ENCODE measurements at places on chromosomes 12 and 14. TPM values are rescaled to one million over a fixed set of nuclear protein-coding genes. Genes with fewer than 3 reads are reported as not detected.
A peak's percentile ranks its signal among the peaks of the same experiment; 100 is the strongest.

DNA sequence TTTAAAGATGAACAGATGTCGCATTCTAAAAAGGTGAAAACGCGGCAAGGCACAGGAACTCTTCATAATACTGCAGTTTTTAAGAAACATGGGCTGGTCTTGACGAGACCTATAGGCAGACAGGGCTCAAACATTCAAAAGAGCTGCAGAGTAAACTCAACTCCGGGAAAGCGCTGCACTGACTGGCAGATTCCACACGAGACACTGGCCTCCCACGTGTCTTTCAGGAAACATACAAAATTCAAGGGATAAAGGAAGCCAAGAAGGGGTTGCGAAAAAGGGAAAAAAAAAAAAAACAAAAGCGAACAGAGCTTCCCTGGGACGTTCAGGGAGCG is 614 bp upstream of the ARF6 start:
- peak overlapping the region; percentile 95 for H3K4me3 ChIP-seq
- H3K27me3 ChIP-seq, result peaks cover 11% of the 10 kb centered on the region
- DNase-seq, result peak; percentile 82
- H3K4me1 ChIP-seq, result peaks cover 24% of the 10 kb centered on the region
- peaks cover 39% of the 10 kb centered on the region for H3K36me3 ChIP-seq

GRCh38 chr14:105711841-105712460 is 185.6 kb downstream of the TMEM121 start:
- no peaks in the 10 kb centered on the region for H3K27me3 ChIP-seq
- no peak for DNase-seq
- no peak overlapping the region for H3K27ac ChIP-seq
- H3K4me1 ChIP-seq, result no peaks in the 10 kb centered on the region
- no peak overlapping the region for H3K4me3 ChIP-seq
- H3K36me3 ChIP-seq, result no peaks in the 10 kb centered on the region

DNA sequence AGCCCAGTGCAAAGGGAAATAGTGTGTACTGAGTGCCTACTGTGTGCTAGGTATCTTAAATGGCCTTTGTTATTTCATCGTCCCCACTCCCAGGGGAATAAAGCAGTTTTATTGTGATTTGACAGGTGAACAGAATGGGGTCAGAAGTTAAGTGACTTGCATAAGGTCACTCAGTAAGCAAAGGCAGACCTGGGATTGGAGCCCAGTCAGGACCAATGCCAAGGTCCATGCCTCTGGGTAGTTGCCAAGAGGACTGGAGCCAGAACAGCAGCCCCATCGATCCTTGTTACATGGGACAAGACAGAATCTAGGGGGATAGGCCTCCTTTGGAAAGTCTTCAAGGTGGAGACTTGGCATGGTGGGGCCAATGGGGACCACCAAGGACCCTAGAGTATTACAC is 227.4 kb upstream of the PWP1 start:
- no peak overlapping the region for H3K4me3 ChIP-seq
- H3K27me3 ChIP-seq, result no peaks in the 10 kb centered on the region
- no peak overlapping the region for H3K27ac ChIP-seq
- H3K36me3 ChIP-seq, result no peaks in the 10 kb centered on the region

DNA sequence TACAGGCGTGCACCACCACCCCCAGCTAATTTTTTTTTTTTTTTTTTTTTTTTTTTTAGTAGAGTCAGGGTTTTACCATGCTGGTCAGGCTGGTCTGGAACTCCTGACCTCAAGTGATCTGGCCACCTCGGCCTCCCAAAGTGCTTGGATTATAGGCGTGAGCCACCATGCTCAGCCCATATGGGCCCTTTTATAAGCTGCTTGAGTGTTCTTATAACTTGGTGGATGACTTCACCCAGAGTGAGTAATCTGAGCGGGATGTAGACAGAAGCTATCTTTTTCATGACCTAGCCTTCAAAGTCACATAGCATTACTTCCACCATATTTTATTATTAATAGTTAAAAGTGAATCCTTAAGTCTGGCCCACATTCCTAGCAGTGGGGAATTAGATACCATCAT is 16.4 kb downstream of the BBOF1 start:
- H3K4me1 ChIP-seq, result no peaks in the 10 kb centered on the region
- H3K36me3 ChIP-seq, result no peaks in the 10 kb centered on the region
- H3K27me3 ChIP-seq, result no peaks in the 10 kb centered on the region
- H3K27ac ChIP-seq, result no peak overlapping the region

DNA sequence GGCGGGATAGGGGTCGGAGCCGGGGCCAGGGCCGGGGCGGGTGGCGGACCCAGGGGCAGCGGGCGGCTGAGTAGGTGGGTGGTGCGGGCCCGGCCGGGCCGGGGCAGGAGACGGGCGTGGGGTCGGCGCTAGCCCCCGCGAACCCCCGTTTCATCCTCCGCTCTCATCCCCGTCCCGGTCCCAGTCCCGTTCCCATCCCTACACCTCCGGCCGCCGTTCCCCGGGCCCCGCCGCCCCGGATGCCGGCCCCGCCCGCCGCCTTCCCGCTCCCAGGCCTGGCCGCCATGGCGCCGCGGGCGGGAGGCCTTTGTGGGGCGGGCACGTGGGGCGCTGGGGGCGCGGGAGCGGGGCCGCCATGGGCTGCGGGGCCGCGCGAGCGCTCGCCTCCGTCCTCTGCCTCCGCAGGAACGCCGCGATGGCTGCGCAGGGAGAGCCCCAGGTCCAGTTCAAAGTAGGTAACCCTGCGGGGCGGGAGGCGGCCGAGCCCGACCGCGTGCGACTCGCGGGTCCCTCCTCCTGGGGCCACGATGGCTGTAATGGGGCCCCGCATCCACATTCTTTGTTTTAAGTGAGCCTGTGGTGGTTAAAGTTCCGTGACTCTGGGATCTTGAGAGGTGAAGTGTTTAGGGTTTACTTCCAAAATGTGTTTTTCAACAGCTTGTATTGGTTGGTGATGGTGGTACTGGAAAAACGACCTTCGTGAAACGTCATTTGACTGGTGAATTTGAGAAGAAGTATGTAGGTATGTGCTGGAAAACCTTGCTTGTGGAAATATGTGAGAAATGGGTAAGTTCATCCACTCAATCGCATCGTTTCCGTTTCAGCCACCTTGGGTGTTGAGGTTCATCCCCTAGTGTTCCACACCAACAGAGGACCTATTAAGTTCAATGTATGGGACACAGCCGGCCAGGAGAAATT is 572 bp downstream of the RAN start:
- peaks cover 46% of the 10 kb centered on the region for H3K4me1 ChIP-seq
- peak overlapping the region; percentile 94 for H3K4me3 ChIP-seq
- peaks cover 1% of the 10 kb centered on the region for H3K27me3 ChIP-seq
- peak overlapping the region; percentile 92 for H3K27ac ChIP-seq
- peaks cover 42% of the 10 kb centered on the region for H3K36me3 ChIP-seq

GRCh38 chr12:2826721-2827515 is 7.9 kb downstream of the NRIP2 start:
- peaks cover 28% of the 10 kb centered on the region for H3K36me3 ChIP-seq
- H3K27me3 ChIP-seq, result peaks cover 3% of the 10 kb centered on the region
- no peak overlapping the region for H3K27ac ChIP-seq
- no peaks in the 10 kb centered on the region for H3K4me1 ChIP-seq

DNA sequence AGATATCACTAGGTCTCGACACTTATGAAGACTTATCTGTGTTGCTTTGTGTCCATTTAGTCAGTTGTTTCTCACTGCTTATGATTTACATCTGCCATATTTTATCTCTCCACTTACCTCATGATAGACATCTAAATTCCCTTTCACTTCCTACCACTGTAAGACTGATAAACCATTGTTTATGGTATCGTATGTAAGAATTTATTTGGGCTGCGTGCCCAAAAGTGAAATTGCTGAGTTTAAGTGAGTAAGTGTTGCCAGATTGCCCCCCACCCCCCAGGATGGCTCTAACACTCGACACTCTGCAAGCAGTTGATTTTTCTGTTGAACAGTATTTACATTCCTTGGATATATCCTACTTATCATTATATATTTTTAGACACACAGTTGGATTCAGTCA is 69.9 kb upstream of the MON2 start:
- no peak overlapping the region for H3K27ac ChIP-seq
- H3K36me3 ChIP-seq, result peaks cover 32% of the 10 kb centered on the region
- DNase-seq, result no peak
- no peak overlapping the region for H3K4me3 ChIP-seq
- no peaks in the 10 kb centered on the region for H3K4me1 ChIP-seq

GRCh38 chr12:12210983-12211382 is 55.9 kb downstream of the LRP6 start:
- H3K27me3 ChIP-seq, result peaks cover 2% of the 10 kb centered on the region
- no peak overlapping the region for H3K27ac ChIP-seq
- H3K36me3 ChIP-seq, result peaks cover 8% of the 10 kb centered on the region
- H3K4me3 ChIP-seq, result no peak overlapping the region
- peaks cover 40% of the 10 kb centered on the region for H3K4me1 ChIP-seq

DNA sequence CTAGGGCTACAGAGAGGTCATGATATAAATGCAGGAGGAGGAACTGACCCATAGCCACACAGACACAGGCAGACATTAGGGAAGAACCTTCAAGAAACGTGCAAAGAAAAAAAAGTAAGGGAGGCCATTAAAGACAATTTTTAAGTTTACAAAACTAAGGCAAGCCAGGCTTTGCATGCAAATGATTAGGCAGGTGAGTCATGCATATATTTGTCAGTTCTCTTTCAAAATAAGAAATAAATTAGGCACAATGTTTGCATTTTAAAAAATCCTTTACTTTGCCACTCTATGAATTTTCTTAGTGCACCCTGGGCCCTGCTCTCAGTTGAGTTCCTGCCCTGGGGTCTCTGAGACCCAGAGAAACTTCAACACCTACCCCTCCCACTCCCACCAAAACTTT is 75.0 kb downstream of the PRMT8 start:
- H3K27ac ChIP-seq, result no peak overlapping the region
- peaks cover 22% of the 10 kb centered on the region for H3K27me3 ChIP-seq
- H3K36me3 ChIP-seq, result no peaks in the 10 kb centered on the region
- peaks cover 8% of the 10 kb centered on the region for H3K4me1 ChIP-seq

DNA sequence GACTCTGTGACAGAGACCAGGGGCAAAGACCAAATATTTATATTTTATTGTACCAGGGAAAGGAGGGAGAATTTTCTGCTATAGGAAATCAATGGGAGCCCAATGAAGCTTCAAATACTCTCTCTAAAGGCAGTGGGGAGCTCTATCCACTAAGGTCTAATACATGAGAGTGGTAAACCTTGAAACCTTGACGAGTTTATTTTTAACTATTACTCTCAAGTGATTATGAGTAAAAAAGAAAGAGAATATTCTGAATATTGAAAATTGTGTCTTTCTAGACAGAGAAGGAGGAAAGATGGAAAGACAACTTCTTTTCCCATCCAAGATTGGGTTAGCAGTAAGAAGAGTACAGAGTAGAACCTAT is 1722.1 kb upstream of the SEL1L start:
- no peaks in the 10 kb centered on the region for H3K36me3 ChIP-seq
- no peak overlapping the region for H3K4me3 ChIP-seq
- H3K4me1 ChIP-seq, result no peaks in the 10 kb centered on the region
- H3K27me3 ChIP-seq, result no peaks in the 10 kb centered on the region

- peaks cover 11% of the 10 kb centered on the region for H3K4me1 ChIP-seq
- peaks cover 1% of the 10 kb centered on the region for H3K27me3 ChIP-seq
- no peak overlapping the region for H3K4me3 ChIP-seq
These were observed 394.4 kb downstream of the DAD1 start for GRCh38 chr14:22194664-22195063.

- no peaks in the 10 kb centered on the region for H3K36me3 ChIP-seq
- H3K27ac ChIP-seq, result no peak overlapping the region
- H3K4me3 ChIP-seq, result no peak overlapping the region
- DNase-seq, result no peak
- peaks cover 18% of the 10 kb centered on the region for H3K4me1 ChIP-seq
- H3K27me3 ChIP-seq, result peaks cover 8% of the 10 kb centered on the region
These were observed 3.0 kb downstream of the ANKS1B start for GRCh38 chr12:99981639-99982190.

DNA sequence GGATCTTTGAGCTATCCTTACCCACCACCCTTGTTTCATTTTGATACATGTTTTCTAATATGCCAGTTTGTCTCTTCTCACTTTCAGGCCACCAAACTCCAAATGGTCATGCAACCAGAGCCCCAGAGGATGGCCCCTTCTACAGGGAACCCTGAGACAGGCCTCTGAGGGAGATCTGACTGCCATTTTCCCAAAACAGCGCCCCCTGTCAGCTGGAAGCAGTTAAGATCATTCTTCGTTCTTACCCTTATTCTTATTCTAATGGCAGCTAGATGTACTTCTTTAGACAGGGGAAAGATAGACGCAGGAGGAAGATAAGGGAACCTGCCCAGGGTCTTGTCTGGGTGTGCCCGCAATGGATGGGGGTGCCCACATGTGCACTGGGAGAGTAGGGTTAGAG is 38.4 kb downstream of the C12orf56 start:
- no peak for DNase-seq
- peaks cover 6% of the 10 kb centered on the region for H3K36me3 ChIP-seq
- H3K27ac ChIP-seq, result no peak overlapping the region
- no peaks in the 10 kb centered on the region for H3K4me1 ChIP-seq
- peaks cover 2% of the 10 kb centered on the region for H3K27me3 ChIP-seq
- H3K4me3 ChIP-seq, result no peak overlapping the region

- no peak overlapping the region for H3K4me3 ChIP-seq
- no peaks in the 10 kb centered on the region for H3K36me3 ChIP-seq
- H3K27me3 ChIP-seq, result peaks cover 5% of the 10 kb centered on the region
- no peak for DNase-seq
- no peaks in the 10 kb centered on the region for H3K4me1 ChIP-seq
These were observed 128.2 kb upstream of the NOS1 start for GRCh38 chr12:117489671-117490070.

DNA sequence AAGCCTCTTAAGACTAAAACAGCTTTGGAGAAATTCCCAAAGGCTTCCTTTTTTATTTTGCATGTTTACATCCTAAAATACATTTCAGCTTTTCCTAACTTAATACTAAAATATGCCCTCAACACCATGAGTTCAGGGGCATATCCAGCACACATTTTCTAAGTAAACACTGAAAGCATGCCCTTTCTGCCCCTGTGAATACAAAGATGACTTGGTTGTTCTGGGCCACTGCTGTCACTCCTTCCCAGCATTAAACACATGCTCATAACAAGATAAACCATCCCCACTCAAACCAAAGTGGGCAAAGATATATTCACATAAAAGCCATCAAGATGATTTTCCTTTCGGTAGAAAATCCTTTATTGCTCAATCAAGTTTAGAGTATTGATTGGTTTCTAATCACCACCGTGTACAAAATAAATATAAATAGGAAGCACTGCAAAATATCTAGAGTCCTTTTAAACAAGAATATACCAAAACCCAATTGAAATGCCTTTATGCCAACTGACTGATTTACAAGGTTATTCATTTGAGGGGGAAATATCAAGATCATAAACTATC is 1.9 kb downstream of the CCNB1IP1 start:
- H3K4me1 ChIP-seq, result peaks cover 52% of the 10 kb centered on the region
- H3K27me3 ChIP-seq, result no peaks in the 10 kb centered on the region
- H3K27ac ChIP-seq, result peak overlapping the region; percentile 65
- peaks cover 6% of the 10 kb centered on the region for H3K36me3 ChIP-seq
- H3K4me3 ChIP-seq, result peak overlapping the region; percentile 98

- H3K36me3 ChIP-seq, result no peaks in the 10 kb centered on the region
- no peak overlapping the region for H3K4me3 ChIP-seq
- DNase-seq, result no peak
- no peak overlapping the region for H3K27ac ChIP-seq
- H3K27me3 ChIP-seq, result peaks cover 2% of the 10 kb centered on the region
These were observed 2.0 kb downstream of the SERPINA1 start for GRCh38 chr14:94386085-94387031.

- H3K4me3 ChIP-seq, result no peak overlapping the region
- H3K27me3 ChIP-seq, result peaks cover 2% of the 10 kb centered on the region
- no peak overlapping the region for H3K27ac ChIP-seq
- no peak for DNase-seq
- no peaks in the 10 kb centered on the region for H3K36me3 ChIP-seq
These were observed 11.5 kb downstream of the CCDC198 start for GRCh38 chr14:57482120-57482519.

The IRAK3 gene
- total RNA-seq, result 1.3 TPM

The MYF5 gene
- total RNA-seq, result not detected

The MMP17 gene
- 31.2 TPM for total RNA-seq

The GALNT6 gene
- total RNA-seq, result 89.9 TPM

The DTX3 gene
- total RNA-seq, result 17.8 TPM

The ATXN7L3B gene
- 18.3 TPM for total RNA-seq

The SERPINA4 gene
- not detected for total RNA-seq

The PRKD1 gene
- total RNA-seq, result 21.3 TPM

The ZNF219 gene
- 5.2 TPM for total RNA-seq

The MYH6 gene
- not detected for total RNA-seq

All from HFFc6 (cell line).